ENCODE measurements at places on chromosomes 2 and 18.

DNA sequence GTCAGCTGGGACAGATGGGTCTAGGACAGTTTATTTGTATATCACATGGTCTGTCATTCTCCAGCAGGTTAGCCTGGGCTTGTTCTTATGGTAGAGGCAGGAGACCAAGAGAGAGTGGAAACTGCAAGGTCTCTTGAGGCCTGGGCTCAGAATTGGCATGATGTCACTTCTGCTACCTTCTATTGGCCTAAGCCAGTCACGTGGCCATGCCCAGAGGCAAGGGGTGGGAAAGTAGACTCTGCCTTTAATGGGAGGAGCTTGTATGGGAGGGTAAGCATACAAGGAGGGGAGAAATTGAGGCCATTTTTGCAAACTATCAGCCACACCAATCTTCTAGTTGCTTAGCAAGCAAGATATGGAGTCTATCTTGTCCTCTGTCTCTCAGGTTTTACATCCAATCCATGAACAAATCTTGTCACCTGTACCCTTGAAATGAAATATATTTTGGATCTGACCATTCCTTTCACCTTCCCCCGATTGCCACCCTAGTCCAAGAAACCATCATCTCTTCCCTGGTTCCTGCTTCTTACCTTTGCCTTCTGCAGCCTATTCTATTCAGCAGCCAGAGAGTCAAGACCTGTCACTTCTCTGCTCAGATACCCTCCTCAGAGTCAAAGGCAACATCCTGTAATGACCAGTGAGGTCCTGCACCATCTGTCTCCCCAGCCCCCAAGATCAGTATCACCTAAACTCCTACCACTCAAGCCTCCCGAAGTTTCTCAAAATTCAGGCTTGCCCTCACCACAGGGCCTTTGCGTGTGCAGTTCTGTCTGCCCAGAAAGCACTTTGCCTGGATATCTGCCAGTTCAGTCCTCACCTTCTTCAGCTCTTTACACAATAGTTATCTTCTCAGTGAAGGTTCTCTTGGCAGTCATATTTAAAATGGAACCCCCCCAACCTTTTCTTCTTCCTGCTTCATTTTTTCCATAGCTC, 240.0 kb downstream of the LOXHD1 start:
- peak; percentile 85 for DNase-seq

DNA sequence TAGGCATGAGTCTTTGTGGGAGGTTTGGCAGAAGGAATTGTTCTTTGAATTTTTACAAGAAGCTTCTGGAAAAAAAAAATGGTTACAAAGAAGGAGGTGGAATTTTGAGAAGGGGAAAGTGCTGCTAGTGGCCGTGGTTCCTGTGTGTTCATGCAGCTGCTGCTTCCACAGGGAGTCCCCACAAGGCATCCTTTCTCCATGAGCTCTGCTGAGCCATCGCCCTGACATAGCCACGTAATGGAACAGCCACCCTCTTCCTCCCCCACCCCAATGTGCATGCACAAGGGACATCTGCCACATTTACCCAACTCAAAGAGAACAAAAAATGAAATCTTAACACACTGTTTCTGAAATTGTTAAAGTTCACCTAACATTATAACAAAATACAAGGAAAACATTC, 529.7 kb downstream of the SATB2 start:
- no peak for DNase-seq

- no peak for DNase-seq
Observed at GRCh38 chr2:222268311-222268990, 30.3 kb downstream of the PAX3 start.

DNA sequence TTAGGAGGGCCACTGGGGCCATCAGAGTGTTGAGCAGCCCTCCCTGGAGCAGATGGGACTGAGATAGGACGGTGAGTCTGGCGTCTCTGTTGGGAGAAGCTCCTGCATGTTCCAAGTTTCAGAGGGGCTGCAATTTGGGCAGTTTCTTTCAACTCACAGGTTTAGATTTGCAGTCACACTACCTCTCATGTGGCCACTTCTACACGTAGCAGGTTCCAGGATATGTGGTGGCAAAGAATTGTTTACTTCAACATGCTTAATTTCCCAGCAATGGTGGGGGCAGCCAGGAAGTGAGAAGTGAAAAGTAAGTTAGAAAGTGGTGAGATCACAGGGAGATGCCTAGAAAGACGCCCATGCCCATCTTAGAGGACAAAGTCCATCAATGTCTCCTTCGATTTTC, 9.3 kb downstream of the NCK2 start:
- DNase-seq, result no peak

DNA sequence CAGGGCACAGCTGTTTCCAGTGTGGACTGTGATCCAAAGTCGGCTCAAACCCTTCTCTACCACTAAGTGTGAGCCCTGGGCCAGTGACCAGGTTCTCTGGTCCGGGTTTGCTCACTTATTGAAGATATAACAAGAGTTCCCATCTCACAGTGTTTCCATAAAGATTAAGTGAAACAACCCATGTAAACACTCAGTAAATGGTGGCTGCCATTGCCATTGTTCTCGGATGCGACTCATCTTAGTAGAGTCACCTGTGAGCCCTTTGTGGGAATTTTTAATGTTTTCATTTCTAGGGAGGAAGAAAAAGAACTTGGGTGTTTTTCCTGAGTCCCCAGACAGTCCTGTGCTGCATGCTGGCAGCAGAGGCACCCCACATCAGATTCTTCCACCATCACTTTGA, 53.4 kb downstream of the TPGS2 start:
- no peak for DNase-seq

GRCh38 chr2:88683160-88684021, 8.1 kb upstream of the RPIA start:
- DNase-seq, result peak; percentile 70

DNA sequence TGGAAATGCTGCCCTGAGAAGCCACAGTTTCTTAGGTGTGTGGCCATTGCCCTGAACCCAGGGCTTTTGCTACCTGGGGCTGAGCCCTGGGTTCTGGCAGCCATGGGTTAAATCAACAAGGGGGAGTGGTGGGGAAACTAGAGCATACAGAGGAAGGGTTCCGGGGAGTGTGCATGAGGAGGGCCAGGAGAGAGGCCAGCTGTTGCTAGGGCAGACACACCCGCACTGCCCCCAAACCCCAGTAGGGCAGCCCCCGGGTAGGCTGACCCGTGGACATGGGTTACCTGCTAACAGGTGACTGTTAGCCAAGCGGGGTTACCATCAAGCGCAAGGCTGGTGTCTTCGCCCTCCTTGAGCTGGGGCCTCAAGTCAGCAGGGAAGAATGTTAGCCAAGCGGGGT, 14.8 kb upstream of the ARHGEF4 start:
- DNase-seq, result no peak

DNA sequence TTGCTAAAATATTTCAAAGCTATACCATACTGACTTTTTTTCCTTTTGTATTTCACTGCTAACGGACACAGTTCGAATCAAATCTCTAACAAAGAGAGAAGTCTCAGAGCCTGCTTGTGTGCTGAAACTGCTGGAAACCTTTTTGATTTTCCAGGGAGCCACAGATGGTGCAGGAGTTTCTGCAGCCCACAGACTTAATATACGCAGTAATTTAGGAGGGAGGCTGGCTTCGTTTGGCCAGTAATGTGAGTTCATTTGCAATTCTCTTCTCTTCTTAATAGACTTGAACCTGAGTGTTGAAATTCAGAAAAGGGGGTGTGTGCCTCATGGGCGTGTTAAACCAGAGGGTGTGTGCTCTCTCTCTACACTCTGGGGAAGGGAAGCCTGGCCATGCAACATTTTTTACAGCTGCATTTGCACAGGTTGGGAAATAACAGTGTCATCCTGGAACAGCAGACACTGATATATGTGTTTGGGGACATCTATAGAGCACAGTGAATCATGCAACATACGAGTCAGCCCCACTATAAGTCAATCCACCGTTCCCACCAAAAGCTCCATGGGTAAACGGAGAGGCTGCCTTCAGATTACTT, 333.0 kb downstream of the CLIP4 start:
- DNase-seq, result no peak

Measured in mesendoderm (in vitro differentiated cells).